Stimulated activated CD4-positive, alpha-beta T cell treated with anti-CD3 and anti-CD28 coated beads, Interleukin-2, amount 100 ng/mL, for 4 hours (primary cell): ENCODE measurements at places on chromosomes 4 and X.

DNA sequence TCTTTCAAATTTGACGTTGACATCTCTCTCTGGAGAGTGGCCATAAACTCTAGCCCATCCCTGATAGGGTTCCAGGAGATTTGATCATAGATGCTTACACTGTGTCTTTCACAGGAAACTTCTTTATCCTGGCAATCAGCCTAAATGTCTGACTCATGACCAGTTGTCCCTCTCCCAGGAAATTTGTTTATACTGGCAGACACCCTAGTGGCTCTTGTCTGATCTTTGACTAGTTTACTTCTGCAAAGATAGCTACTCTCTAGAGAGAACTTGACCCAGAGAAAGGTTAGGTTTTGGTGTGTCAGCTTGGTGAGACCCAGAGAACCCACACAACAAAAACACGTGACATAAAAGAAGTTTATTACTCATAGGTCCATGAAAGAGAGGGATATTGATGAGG is 509.8 kb downstream of the CENPC start:
- no peak for DNase-seq

GRCh38 chr4:76208005-76208765 is 5.4 kb downstream of the SCARB2 start:
- DNase-seq = no peak

DNA sequence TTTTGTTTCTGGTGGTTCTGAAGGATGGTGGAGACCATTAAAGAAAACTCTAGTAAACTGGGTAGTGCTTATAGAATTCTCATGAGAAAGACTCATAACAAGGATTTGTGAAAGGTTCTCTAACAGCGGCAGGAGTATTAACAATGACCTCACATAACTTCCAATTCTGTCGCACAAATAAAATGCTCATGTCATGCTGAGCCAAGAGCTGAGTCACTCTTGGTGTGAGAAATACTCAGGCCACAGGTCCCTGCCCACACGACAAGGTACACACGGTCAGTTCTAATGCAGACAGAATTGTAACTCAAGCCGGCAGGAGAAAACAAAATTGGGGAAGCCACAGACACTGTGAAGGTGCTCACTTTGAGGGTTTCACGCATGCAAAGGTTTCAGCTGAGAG is 34.4 kb upstream of the C4orf50 start:
- DNase-seq = no peak

DNA sequence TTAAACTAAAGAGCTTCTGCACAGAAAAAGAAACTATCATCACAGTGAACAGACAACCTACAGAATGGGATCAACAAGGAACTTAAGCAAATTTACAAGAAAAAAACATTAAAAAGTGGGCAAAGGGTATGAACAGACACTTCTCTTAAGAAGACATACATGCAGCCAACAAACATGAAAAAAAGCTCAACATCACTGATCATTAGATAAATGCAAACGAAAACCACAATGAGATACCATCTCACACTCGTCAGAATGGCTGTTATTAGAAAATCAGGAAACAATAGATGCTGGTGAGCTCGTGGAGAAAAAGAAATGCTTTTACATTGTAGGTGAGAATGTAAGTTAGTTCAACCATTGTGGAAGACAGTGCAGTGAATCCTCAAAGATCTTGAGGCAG is 27.8 kb downstream of the PAPSS1 start:
- no peak for DNase-seq

DNA sequence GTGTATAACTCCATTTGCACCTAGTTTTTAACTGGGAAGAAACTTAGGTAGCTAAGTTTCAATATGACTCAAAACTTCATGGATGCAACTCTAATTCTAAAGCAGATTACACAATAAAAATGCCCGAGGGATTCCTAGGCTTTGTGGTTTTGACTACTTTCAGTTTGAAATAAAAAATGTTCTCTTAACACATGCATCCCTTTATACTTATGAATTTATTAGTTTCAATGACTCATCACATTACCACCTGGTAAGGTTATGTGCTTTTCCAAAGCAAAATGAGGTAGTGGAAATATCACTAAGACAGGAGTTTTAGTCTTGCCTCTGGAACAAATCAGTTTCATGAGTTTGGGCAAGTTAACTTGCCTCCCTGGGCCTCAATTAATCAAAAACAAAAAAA is 125.5 kb downstream of the OPHN1 start:
- no peak for DNase-seq

DNA sequence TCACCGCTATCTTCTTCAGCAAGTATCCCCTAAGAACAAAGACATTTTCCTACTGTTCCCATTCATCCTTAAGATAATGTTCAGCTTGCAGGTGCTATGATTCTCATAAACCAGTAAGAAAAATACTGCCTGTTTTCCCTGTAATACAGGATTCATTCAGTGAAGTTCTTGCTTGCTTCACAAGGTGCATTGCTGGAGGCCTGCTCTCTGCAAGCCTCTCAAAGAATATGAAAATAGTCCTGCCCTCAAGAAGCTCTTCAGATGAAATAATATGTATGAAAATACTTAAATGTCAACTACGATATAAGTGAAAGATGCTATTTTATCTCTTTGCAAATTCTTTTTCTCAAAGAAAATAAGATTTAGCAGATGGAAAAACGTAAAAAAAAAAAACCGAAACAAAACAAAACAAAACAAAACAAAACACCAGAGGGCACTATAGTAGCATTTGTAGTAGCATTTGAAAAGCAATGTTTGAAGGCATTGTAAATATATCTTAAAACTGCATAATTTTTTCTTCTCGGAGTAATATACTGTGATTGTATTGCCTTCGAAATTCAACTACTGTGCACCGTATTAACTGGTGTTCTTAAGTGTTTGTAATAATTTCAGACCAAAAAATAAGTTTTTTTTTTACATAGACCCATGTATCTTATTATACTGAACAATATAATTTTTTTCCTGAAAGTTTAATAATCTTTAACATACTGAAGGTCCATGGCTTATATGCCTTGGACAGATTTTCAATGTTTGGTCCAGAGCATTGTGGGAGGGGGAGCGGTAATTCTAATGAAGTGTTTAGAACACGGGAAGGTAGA is 26.0 kb downstream of the ADH4 start:
- no peak for DNase-seq
